Esophagus squamous epithelium (tissue), 5 donors: ENCODE measurements at places on chromosomes 3 and 15.

DNA sequence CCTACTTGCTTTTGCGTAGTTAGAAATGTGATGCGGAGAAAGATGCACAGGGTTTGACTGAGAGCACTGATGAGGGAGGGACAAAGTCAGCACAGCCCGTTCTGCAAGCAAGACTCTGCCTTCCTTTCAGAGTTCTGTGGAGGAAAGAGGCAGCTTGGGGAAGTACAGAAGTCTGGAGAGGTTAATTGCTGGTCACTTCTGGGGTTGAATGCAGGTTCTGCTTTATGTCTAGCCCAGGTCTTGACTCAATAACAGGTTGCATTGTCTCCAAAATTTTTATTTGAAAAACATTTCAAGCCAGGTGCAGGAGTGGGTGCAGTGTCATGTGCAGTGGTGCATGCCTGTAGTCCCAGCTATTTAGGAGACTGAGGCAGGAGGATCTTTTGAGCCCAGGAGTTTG is 461.7 kb downstream of the NR2F2 start:
- no peak for DNase-seq

DNA sequence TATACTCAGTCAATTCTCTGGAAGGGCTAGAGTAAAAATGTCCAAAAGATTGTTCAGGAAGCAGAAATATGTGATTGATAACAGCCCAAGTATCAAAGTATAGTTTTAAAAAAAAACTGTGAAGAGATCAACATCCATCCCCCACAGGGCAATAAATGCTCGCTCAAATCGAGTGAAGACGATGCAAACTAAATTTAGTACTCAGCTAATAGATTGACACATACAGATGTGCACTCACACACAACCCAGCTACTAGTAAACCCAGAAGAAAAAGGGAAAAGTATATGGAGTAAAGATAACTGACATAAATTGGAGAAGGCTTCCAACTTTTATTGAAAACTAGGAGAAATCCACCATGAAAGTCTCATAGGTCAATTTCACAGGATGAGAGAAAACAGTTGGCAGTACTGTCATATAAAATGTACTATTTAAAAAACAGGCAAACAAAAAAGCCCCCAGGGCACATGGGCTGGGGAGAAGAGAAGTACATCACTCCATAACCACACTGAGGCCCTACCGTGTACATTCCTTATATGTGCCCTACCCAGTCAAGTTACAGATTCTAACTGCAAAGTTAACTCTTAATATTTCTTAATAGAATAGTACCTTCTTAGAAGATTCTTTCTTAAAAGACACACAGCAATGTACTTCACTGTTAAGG is 125.7 kb downstream of the TBL1XR1 start:
- no peak for DNase-seq

DNA sequence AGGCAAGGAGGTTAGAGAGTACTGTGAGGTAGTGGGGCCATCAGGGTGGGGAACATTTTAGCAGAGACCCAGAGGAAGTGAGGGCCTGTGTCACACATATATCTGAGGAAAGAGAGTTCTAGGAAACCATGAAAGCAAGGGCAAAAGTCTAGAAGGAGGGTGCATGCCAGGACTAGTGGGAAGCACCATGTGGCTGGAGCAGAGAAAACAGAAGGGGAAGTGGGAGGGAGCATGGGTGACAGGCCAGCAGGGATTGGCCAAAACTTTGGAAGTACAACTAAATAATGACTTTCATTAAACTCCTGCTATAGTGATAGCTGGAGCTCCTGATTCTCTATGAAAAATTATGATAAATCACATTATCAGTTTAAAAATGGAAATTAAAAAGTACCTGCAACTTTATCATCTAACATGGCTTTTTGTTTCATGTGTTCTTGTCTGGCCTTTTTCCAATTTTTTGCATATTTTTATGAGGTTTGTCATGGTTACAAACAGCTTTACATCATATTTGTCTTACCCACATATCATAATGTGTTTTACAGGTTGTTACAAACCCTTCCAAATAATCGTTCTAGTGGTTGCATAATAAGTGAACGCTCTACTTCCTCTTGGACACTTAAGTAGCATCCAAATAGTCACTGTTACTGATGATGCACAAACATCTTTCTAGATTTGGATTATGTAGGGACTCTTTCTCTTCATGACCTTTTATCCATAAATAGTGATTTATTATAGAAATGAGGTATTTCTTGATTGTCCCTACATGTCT is 168.3 kb downstream of the NEK10 start:
- no peak for DNase-seq

DNA sequence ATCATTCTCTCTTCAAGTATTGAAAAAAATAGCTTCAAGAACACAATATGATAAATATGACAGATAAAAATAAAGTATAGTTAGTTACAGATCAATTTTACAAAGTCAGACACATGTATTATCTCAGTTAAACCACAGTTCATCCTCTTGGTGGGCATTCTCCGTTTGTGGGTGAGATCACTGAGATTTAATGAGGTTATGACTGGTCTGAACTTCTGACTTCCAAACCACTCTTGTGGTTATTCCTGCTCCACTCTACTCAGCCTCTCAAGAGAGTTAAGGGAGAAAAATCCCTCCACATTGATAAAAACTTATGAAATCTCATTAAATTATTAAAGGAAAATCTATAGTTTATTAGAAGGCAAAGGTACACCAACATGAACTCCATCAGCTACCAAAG is 229.9 kb upstream of the LRTM1 start:
- no peak for DNase-seq

DNA sequence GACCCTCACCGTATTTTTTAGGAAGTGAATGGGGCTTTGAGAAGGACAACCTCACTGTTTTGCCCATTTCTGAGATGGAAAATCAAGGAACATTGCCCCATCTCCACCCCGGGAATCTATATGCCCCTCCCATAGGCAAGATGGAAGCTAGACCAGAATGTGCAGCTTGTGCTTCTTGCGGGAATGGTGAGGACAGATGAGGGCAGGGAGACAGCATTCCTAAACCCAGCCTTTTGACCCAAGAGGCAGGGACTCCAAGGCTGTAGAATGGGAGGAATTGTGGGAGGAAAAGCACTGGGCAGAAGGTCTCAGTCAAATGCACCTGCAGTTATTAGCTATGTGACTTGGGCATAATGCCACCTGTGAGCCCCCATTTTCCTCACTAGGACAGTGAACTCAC is 66.9 kb downstream of the SMAD3 start:
- no peak for DNase-seq

GRCh38 chr3:98602078-98602678 is 8.8 kb upstream of the CPOX start:
- no peak for DNase-seq

DNA sequence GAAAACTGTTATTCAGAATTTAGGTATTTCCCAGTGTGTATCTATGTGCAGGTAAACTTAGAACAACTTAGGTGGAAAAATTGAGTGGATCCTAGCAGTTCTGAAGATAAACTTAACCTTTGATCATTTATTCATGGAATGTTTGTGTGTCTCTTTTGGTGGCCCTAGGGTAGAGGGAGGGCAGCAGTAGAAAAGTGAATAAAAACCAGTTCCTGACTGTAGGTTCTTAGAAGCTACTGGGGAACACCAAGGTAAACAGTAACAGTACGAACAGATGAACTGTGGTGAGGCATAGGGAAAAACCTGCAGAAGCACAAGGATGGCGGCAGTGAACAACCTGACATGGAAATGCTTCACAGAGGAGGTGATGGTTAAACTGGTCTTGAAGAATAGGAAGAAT is 2.5 kb downstream of the SNRK start:
- no peak for DNase-seq

- DNase-seq = no peak
Observed at GRCh38 chr3:127136706-127137105, 56.2 kb upstream of the PRR23E start.

DNA sequence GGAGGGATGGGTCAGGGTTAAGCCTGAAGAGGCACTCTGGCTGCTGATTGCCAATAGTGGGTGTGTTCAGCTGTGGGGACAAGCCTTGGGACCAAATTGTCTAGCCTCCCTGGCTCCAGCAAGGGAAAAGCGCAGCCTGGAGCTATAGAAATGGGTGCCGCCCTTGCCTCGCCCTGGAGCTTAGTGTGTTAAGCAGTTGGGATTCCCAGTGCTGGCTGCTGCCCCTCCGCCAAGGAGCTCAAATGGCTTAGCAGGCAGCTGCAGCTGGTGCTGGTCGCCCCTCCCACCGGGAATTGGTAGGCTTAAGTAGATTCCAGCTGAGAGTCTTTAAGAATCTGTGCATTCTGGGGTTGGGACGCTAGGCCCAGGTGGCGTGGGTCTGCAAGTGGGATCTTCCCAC is 662.9 kb upstream of the TBL1XR1 start:
- no peak for DNase-seq

DNA sequence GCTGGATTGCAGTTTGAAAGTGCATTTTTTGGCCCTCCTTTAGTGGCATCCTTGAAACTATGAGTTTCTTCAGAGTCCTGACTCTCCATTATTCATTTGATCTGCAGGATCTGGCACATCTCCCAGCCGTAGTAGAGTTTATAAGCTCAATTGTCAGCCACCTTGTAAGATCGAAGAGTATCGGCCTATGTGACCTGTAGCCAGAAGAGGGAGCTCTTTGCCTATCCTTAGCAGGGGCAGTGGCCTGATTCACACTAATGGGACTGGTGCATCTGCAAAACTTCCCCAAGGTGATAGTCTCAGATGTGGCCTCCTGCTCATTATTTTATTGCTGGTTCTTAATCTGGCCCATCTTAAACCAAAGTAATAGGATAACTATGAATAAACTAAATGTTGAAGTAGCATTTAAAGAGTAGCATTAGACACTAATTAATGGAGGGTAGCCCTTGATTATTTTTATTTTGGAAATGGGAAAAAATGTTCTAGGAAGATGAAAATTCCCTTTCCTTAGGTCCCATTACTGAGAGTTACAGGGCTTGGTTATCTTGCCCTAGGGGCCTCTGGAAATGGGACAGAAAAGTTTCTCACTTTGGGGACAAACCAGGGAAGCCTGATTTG is 21.2 kb downstream of the GCSAM start:
- DNase-seq = peak; percentile 24

DNA sequence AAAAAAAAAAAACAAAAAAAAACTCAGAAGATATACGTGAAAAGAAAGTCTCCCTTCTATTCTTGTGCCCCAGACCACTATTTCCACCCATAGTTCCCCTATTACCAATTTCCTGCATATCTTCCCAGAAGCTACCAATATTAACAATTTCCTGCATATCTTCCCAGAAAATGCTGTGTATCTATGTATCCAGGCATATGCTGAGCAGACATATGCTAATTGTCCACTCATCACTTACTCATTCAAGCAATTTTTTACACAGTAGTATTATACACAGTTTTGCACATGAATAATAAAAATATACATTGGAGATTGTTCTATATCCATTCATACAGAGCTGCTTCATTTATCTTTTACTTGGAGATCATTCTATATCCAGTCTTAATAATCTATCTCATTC is 12.6 kb upstream of the SLMAP start:
- no peak for DNase-seq

- DNase-seq = no peak
Observed at GRCh38 chr3:13882876-13883275, 3.0 kb upstream of the WNT7A start.

GRCh38 chr15:74589826-74590225 is 25.8 kb upstream of the CLK3 start:
- DNase-seq = no peak

DNA sequence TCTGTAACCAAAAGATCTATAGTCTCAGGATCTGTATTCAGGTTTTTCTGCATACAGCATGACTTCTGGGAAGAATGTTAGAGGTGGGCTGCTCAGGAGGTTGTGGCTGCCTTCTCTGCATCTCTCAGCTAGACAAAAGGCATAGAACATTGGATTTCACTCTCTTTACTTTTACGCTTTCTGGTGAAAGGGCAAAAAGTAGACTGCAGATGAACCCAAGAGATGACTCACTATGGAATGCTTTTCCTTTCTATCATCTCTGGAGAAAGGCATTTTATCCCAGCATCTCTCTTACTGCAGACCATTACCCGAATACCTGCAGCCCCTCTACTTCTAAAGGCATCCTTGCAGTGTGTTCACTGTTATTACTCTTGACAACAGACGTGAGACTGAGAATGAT is 222.2 kb downstream of the WNT5A start:
- DNase-seq = no peak

- no peak for DNase-seq
Observed at GRCh38 chr15:77044228-77045042, 26.5 kb downstream of the TSPAN3 start.

DNA sequence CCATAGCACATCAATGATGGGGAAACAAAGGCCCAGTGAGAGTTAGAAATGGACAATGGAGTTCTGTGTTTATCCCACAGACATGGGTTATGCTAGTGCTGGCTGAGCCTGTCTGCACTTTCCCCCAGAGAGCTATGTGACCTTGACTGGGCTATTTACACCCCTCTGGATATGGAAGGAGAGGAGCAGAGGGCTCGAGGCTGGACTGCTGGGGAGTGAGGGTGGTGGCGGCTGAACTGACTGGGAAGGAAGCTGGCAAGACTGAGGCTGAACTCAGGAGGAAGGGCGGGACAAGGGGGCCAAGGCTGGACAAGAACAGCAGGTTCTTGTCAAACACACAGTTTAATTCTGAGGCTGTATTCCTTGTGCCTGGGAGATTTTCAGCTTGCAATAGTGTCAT is 10.8 kb upstream of the INSYN1 start:
- DNase-seq = no peak

DNA sequence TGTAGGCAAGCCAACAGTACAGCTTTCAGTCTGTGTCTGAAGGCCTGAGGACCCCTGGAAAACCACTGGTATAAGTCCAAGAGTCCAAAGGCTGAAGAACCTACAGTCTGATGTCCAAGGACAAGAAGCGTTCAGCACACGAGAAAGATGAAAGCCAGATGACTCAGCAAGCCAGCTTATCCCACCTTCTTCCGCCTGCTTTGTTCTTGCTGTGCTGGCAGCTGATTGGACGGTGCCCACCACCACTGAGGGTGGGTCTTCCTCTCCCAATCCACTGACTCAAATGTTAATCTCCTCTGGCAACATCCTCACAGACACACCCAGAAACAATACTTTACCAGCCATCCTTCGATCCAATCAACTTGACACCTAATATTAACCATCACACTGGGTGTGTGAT is 59.0 kb upstream of the PDZRN3 start:
- no peak for DNase-seq

DNA sequence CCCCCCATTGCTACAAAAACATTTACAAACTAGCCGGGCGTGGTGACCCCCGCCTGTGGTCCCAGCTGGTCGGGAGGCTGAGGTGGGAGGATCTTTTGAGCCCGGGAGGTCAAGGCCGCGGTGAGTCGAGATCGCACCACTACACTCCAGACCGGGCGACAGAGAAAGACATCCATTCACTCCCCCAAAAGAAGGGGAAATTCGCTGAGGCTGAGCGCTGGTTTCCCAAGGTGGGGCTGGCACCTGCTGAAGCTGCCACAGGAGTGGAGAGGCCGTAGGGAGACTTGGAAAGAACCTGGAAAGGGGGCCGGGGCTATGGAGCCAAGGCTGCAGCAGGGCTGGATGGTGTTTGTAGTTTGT is 732 bp upstream of the CRTC3 start:
- no peak for DNase-seq

DNA sequence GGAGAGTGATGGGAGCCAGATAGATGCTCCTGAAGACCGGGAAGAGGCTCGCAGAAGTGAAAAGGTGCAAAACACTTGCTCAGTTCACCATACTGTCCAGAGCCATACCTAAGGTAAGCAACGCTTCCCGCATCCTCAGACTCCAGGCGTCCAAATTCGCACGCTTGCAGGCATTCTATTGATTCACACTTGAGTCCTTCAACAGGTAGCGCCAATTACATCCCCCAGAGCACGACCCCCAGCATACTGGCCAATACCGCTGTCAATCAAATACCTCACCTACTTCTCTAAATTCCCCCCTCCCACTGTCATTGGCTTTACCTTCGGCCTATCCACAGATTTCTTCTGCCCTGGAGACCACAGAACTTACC is 361 bp upstream of the STXBP5L start:
- no peak for DNase-seq
